Activated CD8-positive, alpha-beta memory T cell treated with anti-CD3 and anti-CD28 coated beads for 1 hour (primary cell): ENCODE measurements at places on chromosomes 1 and 21.
A peak's percentile ranks its signal among the peaks of the same experiment; 100 is the strongest.

DNA sequence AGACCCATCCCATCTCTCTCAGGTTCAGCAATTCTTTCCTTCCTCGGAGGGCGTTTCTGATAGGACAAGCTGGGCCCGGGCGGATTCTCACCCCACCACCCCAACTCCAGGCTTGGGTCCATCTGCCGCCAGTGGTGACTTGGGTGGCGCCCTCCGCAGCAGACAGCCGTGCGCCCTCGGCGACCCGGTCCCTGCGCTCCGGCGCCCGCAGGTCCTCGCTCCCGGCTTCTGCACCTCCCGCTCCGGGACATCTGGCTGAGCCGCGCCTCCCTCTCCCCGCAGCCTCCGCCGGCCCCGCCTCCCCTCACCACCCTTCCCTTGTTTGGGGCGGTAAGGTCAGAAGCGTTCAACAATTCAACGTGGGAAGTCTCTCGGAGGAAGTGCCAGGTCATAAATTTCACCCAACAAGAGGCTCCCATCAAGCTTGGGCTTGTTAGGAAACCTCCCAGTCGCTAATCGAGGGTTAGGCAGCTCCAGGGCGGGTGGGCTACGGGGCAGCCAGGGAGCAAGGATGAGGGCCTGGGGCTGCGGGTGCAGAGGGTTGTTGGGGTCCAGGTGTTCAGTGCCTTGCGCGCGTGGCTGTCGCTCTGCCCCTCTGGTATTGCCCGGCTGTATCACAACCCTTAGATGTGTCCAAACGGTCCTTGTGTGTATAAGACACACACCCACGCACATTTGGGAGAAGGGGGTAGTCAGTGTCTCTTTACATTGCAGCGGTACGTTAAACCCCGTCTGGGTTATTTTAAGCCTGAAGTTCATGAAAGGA, 39.8 kb downstream of the OLIG1 start:
- no peak for DNase-seq

GRCh38 chr1:203342192-203342940, 8.6 kb downstream of the FMOD start:
- DNase-seq, result peak; percentile 17

- no peak for DNase-seq
These were observed 1.4 kb downstream of the KLHDC7A start for GRCh38 chr1:18481921-18482701.

DNA sequence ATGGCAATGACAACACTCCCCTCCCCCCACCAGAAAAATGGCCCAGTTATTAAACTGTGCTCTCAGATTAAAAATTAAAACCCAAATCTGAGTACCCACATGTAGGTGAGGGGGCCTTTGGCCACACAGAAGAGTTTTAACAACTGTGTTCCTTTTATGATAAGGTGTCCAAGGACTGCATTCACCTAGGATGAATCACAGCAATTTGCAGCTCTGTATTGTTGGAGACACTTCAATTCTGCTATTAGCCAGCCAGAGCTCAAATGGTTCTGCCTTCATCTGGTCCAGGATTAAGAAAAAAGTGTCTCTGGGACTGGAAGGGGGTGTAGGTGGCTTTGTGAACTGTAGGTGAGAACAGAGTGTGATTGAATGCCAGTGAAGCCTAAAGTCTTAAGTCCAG, 43.3 kb upstream of the DIRAS3 start:
- DNase-seq, result no peak

DNA sequence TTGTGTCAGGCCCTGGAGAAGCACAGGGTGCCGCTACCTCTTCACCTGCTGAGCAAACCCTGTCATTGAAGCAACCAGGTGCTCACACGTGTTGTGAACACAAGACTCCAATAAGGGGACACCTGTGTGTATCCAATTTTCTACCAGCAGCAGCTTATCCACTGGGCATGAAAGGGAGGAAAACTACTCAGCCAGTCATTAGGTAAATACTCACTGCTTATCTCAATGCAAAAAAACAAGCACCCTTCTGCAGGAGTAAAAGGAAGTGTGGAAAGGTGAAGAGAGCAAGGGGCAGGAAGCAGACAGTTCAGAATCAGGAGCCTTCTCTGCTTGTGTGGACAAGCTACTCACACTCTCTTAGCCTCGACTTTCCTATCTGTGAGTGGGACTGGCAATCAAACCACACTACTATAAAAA, 148.9 kb downstream of the ETS2 start:
- DNase-seq, result no peak

GRCh38 chr21:44555200-44555875, 3.3 kb downstream of the KRTAP10-3 start:
- DNase-seq, result no peak

DNA sequence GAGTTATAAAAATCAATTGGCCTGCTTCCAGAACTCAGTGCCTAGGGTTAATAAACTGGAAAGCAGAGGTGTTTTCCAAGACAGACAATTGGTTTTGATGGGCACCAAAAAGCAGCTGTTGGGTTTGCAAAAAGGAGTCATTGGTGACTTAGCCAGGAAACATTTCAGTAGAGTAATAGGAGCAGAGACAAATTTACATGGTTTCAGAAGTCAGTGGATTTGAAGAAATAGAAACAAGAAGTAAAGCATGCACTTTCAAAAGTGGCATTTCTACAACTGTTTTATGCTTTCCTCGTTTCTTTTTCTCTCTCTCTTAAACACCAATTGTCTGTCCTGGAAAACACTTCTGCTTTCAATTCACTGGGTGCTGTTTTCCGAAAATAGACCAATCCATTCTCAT, 87.8 kb downstream of the GLUL start:
- no peak for DNase-seq
